ENCODE measurements at places on chromosomes 11 and 22. TPM values are rescaled to one million over a fixed set of nuclear protein-coding genes. Genes with fewer than 3 reads are reported as not detected.

CSRP3 gene
- not detected for total RNA-seq

CNGA4 gene
- 0.97 TPM for total RNA-seq

CPT1B gene
- 162 TPM for total RNA-seq

CARNS1 gene
- 0.41 TPM for total RNA-seq

MMP8 gene
- total RNA-seq = not detected

SCUBE1 gene
- total RNA-seq = not detected

KCNE3 gene
- not detected for total RNA-seq

PICK1 gene
- 23.8 TPM for total RNA-seq

OR5A1 gene
- total RNA-seq = not detected

CAVIN3 gene
- total RNA-seq = not detected

GRIK4 gene
- total RNA-seq = not detected

C11orf86 gene
- total RNA-seq = not detected

PKP3 gene
- not detected for total RNA-seq

PVALB gene
- not detected for total RNA-seq

RFPL1 gene
- total RNA-seq = not detected

RFPL3 gene
- not detected for total RNA-seq

NXPE4 gene
- total RNA-seq = not detected

TH gene
- total RNA-seq = not detected

SLC6A5 gene
- total RNA-seq = not detected

GRM5 gene
- total RNA-seq = not detected

CFAP300 gene
- not detected for total RNA-seq

CCDC179 gene
- not detected for total RNA-seq

TRMT2A gene
- 104 TPM for total RNA-seq

SAA1 gene
- total RNA-seq = not detected

C11orf91 gene
- not detected for total RNA-seq

PKDREJ gene
- not detected for total RNA-seq

EXT2 gene
- total RNA-seq = 22.3 TPM

ZBTB16 gene
- not detected for total RNA-seq

VEGFB gene
- 60.8 TPM for total RNA-seq

RIMBP3B gene
- 1.1 TPM for total RNA-seq

KCNJ1 gene
- not detected for total RNA-seq

PDGFD gene
- 6.0 TPM for total RNA-seq

MUC5AC gene
- total RNA-seq = not detected

CHRDL2 gene
- not detected for total RNA-seq

Measured in OCI-LY7 (cell line).